ENCODE measurements at places on chromosomes 3 and 15.

- no peak for DNase-seq
These were observed 146.3 kb downstream of the ALCAM start for GRCh38 chr3:105513042-105513441.

DNA sequence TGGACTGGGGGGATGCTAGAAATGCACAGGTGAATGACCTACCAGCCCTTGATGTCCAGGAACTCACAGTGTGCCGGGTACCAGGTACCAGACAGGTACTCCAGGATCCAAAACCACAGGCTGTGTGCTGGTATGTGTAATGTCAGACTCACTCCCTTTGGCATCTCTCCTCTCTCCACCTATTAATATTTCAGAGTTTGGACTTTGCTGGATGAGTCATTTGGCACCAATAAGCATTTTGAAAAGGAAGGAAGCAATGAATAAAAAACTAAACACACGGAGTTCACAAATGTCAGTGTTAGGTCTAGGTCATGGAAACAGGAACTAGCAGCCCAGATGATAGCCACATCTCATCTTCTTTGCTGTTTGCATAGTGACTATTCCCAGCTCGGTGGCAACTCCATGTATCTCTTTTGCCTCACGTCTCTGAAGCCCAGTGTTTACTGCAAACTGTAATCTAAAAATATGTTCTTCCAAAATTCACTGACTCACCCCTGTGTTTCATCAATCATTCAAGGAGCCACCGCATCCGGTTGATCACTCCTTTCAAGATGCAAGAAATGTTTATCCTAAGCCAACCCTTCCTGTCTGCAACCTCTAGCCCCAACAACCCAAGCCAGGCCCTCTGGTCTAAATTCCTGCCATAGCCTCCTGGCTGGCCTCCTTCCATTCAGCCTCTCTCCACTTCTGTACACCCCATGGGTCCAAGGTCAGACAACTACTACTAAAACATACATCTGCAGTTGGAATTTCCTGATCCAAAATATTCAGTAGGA is 8.4 kb downstream of the ITGB5 start:
- no peak for DNase-seq

DNA sequence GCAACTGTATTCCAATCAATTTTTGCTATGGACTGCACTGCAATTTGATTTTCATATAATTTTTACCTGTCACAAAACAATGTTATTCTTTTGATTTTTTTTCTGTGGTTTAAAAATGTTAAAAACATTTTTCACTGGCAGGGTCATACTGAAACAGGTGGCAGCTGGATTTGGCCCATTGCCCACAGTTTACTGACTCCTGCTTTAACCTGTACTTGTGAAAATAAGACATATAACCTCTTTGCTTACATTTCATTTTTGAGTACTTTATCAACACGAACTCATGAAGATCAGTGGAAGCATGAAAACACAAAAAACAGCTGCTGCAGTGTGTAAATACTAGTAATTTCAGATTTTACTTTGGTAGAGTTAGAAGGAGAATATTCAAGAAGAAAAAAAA is 313.1 kb downstream of the WDR72 start:
- no peak for DNase-seq

- no peak for DNase-seq
These were observed 20.0 kb upstream of the KLF13 start for GRCh38 chr15:31306426-31307269.

GRCh38 chr3:13069495-13069894 is 3.7 kb downstream of the IQSEC1 start:
- DNase-seq: no peak

- no peak for DNase-seq
These were observed 20.0 kb downstream of the GPR15 start for GRCh38 chr3:98551754-98552153.

DNA sequence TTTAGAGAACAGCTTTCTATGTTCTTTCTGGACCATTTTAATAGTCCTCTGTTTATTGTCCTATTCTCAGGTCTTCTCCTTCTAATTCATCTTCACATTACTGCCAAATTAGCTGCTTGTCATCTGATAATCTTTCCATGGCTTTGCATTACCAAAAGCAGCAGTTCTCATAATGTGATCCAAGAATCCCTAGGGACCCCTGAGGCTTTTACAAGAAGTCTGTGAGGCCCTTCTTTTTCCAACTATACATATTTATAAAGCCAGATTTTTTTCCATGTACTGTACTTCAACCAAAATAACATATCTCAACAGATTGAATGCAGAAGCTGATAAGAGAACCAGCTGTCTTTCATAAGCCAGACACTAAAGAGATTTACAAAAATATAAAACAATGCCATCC is 162.5 kb upstream of the BFSP2 start:
- no peak for DNase-seq

GRCh38 chr3:65904016-65904415 is 134.7 kb downstream of the MAGI1 start:
- DNase-seq: no peak

DNA sequence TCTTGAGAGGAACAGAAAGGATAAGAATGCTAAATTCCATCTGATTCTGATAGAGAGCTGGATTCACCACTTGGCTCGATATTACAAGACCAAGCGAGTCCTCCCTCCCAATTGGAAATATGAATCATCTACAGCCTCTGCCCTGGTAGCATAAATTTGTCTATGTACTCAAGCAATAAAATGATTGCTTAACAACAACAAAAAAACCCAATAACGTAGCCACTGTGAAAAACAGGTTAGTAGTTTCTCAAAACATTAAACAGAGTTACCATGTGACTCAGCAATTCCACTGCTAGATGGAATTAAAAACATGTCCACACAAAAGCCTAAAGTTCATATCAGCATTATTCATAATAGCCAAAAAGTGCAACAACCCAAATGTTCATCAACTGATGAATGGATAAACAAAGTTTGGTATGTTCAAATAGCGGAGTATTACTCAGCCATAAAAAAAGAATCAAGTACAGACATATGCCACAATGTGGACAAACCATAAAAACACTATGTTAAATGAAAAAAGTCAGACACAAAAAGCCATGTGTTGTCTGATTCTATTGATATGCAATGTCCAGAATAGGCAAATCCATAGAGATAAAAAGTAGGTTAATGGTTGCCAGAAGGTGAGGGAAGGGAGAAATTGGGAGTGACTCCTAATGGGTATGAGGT is 16.8 kb downstream of the BCL2L10 start:
- DNase-seq: no peak

DNA sequence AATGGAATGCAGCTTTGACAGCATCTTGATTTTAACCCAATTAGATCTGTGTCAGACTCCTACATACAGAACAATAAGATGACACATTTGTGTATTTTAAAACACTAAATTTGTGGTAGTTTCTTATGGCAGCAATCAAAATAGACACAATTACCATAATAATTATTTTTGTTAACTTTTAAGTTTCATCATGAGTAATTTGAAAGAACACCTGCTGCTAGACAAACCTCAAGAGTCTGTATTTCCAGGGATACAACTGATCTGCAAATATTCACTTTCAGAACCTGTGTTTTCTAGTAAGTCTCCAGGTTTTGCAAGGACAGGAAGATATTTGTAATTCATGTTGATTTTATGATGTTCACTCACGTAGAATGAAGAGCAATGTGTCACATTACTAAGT is 736.8 kb downstream of the DIPK2A start:
- no peak for DNase-seq

DNA sequence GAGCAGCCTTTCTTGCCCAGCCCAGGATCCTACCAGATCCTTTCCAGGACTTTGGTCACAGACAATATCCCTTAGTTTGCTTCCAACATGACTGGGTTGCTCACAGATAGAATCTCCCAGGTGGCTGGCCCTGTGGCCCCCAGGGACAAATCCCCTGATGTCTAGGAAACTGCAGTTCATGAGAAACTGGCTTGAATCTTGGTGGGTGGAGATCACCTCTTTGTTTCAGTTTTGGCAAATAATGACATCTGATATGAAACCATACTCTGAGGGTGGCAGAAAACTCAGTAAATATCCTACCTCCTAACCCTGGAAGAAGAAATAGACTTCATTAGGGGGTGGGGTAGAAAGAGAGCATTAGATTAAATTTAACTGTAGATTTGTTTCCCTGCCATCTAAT is 44.1 kb upstream of the PFN2 start:
- DNase-seq: no peak

DNA sequence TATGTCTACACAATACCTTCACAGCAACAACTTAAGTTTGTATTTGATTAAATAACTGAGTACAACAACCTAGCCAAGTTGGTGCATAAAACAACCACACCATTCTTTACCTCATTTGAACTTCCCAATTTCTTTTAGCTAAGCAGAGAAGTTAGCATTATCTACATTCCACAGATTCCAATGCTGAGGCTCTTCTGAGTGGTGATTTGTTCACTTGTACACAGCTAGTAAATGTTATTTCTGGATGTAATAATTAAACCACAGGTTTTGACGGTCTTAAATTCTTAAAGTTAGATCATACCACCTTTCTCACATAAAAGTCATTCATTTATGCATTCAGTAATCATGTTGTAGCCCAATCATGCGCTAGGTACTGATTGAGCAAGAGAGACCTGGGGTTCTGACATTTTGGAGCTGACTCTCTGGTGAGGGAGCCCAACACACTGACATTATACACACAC is 102.5 kb downstream of the SST start:
- no peak for DNase-seq

DNA sequence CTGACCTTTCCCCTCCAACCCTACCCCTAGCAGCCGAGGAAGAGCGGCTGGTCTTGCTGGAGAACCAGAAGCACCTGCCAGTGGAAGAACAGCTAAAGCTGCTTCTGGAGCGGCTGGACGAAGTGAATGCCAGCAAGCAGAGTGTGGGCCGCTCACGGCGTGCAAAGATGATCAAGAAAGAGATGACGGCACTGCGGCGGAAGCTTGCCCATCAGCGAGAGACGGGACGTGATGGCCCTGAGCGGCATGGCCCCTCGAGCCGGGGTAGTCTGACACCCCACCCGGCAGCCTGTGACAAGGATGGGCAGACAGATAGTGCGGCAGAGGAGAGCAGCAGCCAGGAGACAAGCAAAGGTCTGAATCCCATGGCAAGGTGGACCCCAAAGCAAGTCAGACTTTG is 6.2 kb upstream of the OGG1 start:
- DNase-seq: no peak

GRCh38 chr3:177307391-177307790 is 110.1 kb upstream of the TBL1XR1 start:
- DNase-seq: no peak

- DNase-seq: no peak
These were observed 550 bp downstream of the CCDC9B start for GRCh38 chr15:40340038-40340739.

DNA sequence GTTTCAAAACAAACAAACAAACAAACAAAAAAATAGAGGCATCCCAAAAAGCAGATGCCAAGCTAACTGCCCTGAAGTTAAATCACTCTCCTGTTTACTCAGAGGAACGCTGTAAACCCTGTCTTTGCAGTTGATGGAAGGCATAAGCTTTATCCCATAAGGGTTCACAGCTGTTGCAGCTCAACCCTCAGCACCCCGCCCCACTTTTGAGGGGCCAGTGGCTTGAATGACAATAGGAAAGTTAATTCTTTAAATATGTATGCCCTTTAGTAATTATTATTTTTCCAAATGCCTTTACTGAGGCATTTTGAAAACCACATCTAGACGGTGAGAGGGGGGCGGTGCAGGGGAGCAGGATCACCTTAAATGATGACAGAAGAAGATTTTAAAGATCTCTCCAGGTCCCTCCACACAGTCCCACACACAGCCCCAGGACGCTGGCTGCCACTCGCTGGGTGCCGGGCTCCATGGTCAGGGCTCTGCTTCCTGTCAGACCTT is 272.1 kb downstream of the FAM43A start:
- DNase-seq: no peak

DNA sequence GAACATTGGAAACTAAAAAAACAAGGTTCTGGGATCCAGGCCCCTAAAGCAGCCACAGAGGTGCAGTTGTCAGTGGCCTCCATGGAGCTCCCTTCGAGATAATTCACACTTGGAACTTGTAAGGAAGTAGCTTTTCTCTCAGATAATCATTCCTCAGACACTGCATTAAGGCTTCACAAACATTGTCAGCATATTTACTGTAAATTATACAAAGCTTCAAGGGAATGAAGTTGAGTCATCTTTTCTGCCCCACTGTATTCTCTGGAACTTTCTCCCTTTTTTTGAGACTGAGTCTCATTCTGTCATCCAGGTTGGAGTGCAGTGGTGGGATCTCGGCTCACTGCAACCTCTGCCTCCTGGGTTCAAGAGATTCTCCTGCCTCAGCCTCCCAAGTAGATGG is 7.1 kb downstream of the BLOC1S6 start:
- DNase-seq: no peak

DNA sequence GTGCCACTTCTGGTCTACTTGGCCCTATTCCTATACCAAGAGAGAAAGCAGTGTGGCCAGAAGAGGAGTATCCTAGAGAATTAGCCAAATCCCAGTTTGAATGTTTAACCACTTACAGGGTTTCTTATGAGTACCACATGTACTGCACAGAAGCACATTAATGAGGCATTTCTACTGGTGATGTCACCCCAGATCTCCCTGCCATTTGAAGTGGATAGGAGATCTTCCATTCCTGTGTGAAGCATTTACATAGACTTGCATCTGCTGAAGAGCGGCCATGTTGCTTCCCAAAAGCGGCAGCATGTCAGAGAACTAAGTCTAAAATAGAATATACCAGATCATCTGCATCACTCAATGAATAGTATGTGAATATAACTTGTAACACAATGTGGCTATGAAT is 108.4 kb upstream of the TUSC7 start:
- DNase-seq: no peak

GRCh38 chr3:158830391-158830790 is 28.5 kb downstream of the MFSD1 start:
- no peak for DNase-seq

DNA sequence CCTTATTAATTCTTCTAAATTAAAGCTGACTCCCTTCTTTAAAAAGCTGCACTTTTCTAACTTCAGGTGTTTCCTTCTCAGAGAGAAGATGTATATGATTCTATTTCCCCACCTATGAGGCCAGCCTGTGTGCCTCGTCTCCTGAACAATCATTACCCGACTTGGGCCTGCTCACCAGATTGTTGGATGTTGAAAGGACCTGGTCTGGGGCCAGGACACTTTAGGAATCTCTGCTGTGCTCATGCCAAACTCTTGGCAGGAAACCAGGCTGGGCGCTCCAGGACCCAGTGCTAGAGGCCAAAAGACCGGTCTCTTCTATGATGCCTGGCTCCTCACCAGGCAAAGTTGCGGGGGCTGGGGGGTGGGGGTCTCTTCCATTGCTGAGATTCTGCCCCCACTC is 16.9 kb upstream of the LRRC31 start:
- DNase-seq: no peak

DNA sequence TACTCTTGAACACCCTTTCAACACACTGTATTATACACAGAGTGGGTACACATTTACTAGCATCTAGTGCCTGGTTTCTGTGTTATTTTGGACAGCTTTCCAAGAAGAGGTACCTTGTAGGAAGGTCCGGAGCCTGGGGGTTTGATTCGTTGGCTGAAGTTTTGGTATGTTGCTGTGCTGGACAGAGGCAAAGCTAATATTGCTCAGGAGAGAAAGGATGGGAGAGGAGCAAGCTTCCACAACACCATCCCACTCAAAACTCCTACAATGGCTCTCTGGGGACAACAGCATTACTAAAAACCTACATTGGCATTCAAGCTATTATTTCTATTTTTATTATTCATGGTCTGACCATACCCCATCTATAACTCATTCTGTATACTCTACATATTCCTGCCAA is 1.1 kb upstream of the LYSMD2 start:
- no peak for DNase-seq

- no peak for DNase-seq
These were observed 30.4 kb downstream of the SECISBP2L start for GRCh38 chr15:49015896-49016295.
